ENCODE measurements at places on chromosomes 3 and 15.
A peak's percentile ranks its signal among the peaks of the same experiment; 100 is the strongest.

DNA sequence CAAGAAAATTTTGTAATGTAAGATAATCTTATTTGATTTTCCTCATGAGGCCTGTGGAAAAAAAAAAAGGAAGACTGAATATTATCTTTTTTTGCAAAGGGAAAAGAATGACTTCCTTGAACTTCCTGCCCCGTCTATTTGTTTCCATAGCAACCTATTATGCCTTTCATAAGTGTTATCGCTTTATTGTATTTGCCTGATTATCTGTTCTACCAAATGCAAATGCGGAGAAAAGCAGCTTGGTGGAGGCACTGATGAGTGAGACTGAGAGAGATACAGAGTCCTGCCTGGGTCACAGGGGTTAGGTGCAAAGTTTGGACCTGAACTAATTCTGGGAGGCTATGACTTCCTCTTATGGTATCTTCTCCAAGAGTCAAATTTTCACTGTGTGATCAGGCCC, 334.0 kb upstream of the KCNMB2 start:
- DNase-seq: no peak

DNA sequence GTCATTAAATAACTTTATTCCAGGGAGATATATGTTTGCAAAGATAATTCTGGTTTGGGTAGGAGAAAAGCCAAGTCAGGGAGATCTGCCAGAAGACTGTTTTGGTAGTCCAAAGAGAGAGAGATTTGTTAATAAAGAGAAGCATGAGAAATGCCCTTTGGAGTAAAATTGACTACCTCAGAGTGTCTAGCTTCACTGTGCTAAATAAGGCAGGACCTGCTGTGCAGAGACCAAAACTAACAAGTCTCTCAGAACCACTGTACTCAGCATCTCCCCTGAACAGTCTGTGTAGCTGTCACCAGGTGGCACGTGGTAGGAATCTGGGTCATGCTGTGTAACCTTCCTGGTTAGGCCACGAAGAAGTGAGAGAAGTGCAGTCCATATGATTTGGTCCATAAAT, 31.6 kb upstream of the SLC35G2 start:
- peak; percentile 53 for DNase-seq

DNA sequence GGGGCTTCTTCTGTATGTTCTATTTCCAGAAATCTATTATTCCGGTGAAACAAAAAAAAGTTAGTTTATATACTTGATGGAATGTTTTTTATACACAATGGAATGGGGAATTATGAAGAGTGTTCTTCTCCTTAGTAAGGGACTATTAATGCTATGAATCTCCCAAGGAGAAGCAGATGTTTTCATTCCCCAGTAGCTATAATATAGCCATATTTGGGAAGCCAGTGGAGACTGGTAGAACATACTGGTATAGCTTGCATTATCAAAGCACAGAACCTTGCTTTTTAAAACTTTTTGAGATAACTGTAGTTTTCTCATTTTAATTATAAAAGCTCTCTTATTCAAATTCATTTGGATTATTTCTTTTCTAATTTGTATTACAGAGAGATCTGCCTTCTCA, 38.3 kb downstream of the ADGRG7 start:
- no peak for DNase-seq

GRCh38 chr3:188491276-188491687, 337.3 kb downstream of the LPP start:
- peak; percentile 81 for DNase-seq

DNA sequence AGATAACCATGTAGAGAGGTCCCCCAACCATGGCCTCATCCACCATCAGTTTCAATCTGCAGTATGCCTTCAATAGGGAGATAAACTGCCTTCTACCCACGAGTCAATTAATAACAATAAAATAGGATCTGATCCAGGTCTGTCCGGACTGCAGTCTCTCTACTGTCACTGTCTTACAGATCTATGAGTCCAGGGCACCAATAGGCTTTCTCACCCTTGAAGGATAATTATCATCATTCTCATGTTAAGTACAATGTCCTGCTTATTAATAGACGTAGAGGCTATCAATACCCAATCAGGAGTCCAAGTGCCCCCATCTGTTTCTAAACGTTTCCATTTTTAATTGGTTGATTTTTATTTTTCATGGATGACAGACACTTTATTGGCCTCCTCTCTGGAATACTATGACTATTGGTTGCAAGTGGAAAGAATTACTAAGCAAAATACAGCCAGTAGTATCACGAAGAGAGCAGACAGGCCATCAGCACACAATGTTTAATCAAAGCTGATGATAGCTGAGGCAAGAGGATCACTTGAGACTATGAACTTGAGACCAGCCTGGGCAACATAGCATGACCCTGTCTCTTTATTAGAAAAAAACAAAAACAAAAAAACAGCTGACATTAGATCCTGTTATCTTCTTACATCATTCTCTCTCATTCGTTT, 480.7 kb downstream of the MAGI1 start:
- no peak for DNase-seq

GRCh38 chr3:143348486-143349327, 229.1 kb downstream of the CHST2 start:
- DNase-seq: no peak

GRCh38 chr3:142886940-142887339, 1.9 kb downstream of the PCOLCE2 start:
- DNase-seq: peak; percentile 48

- DNase-seq: no peak
These were observed 21.8 kb upstream of the ERICH6 start for GRCh38 chr3:150725548-150725947.

GRCh38 chr3:181721046-181721875, 9.5 kb downstream of the SOX2 start:
- DNase-seq: no peak

GRCh38 chr3:41434781-41435180, 235.5 kb downstream of the CTNNB1 start:
- no peak for DNase-seq
